ENCODE measurements at places on chromosomes 11 and 22.

DNA sequence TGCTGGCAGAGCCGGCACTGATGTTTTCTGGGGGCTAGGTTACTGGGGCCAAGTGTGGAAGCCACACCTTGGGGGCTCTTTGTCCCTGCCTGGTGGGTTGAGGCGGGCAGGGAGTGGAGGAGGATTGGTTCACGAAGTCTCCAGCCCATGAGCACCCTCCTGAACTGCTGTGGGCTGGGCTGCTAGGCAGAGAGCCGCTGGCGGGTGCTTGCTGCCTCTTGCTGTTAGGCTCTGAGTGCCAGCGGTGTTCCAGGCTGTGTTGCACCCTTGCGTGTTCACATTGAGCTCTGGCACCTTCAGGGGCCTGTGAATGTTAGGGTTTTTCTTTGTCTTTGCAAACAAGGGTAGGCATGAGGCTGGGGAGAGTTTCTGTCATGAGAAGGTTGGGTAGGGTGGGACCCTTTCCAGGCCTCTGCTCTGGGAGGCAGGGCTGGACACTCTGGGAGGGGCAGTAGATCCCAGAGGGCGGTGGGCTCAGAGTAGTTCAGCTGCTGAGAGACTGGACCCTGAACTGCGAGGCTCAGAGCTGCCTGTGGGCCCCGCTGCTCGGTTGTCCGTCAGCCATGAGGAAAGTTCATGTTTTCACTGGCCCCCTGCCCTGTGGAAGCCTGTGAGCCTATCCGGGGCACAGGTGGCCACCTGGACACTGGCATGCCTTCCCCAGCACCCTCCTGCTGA is 24.0 kb upstream of the TMEM191C start:
- DNase-seq: no peak

DNA sequence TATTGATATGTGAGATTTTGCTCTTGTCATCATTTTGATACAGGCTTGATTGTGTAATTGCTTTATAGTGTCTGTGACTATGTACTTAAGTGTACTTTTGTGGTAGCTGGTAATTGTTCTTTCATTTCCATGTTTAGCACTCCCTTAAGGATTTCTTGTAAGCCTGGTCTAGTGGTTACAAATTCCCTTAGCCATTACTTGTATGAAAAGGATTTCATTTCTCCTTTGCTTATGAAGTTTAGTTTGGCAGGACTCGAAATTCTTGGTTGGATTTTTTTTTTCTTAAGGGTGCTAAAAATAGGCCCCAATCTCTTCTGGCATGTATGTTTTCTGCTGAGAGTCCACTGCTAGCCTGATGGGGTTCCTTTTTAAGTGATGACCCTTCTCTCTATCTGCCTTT is 346.8 kb downstream of the JRKL start:
- DNase-seq: no peak

DNA sequence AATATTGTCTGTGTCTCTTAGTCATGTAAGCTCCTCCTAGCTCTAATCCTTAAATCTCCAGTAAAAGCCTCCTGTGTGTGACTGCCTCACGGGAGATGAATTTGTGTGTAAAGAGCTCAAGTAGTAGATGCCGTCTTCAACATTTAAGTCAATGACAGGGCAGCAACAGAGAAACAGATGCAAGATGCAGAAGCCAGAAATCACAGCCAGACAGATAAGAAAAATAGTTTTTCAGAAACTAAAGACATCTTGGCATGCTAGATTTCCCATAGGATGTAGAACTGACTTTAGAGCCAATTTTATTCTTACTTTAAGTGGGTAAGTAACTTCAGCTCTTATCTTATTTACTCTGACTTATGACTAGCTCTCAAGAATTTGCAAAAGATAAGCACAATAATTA is 652.8 kb downstream of the KCNA4 start:
- no peak for DNase-seq

DNA sequence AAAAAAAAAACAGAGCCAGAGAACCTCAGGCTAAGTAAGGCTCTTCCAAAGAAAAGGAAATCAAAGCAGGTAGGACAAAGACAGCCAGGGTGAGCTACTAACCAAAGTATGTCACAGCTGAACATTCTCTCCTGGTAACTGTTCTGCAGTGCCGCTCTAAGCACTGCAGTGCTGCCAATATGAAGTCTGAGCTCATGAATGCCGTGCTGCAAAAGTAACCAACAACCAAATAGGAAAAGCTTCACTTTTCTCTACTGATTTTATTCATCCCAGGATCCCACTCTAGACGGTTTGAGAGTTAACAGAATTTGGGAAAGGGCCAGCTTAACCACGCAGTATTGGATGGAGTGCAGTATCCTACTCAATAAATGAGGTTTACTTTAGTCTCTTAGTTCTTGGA is 3.5 kb downstream of the SIK3 start:
- no peak for DNase-seq

DNA sequence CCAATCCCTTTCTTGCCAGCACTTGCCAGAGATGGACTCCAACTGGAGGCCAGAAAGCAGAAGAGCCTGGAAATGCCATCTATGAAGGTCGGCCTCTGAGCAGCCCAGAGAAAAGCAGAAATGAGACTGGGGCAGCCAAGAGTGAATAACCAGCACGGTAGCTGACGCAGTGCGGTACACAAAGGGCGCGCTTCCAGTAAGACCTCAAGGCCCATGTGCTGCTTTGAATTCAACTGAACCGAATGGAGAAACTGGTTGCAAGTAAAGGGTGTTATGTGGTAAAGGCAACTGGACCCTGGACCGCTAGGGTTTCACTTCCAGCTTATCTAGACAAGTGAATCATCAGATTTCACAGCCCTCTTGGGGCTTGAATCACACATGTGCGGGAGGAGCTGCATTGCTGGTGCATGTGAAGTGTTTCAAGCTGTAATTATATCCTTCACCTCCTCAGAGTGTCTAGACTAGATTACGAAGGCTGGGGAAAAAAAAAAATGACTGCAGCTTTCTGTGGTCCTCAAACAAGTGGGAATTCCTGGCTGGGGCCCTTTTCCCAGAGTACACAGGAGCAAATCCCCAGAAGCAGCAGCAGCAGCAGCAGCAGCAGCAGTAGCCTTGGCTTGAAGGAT is 128.9 kb downstream of the CCDC34 start:
- DNase-seq: peak; percentile 97

GRCh38 chr11:66363805-66364535 is 7.6 kb downstream of the SLC29A2 start:
- DNase-seq: no peak

DNA sequence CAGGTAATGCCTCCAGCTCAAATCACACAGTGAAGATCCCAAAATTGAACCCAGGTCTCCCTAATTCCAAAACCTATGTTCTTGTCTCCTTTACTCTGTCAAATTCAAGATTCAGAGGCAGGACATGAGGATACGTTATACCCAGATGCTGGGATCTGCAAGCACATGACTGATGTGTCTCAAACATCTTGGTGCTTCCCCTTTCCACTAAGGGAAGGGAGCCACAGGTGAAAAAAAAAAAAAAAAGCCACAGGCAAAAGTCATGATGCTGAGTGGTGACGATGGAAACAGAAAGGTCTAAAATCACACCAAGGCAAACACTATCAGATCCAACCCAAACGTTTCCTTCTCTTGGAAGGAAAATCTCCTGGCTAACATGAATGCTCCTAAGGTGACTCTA is 24.0 kb downstream of the ABTB2 start:
- no peak for DNase-seq

DNA sequence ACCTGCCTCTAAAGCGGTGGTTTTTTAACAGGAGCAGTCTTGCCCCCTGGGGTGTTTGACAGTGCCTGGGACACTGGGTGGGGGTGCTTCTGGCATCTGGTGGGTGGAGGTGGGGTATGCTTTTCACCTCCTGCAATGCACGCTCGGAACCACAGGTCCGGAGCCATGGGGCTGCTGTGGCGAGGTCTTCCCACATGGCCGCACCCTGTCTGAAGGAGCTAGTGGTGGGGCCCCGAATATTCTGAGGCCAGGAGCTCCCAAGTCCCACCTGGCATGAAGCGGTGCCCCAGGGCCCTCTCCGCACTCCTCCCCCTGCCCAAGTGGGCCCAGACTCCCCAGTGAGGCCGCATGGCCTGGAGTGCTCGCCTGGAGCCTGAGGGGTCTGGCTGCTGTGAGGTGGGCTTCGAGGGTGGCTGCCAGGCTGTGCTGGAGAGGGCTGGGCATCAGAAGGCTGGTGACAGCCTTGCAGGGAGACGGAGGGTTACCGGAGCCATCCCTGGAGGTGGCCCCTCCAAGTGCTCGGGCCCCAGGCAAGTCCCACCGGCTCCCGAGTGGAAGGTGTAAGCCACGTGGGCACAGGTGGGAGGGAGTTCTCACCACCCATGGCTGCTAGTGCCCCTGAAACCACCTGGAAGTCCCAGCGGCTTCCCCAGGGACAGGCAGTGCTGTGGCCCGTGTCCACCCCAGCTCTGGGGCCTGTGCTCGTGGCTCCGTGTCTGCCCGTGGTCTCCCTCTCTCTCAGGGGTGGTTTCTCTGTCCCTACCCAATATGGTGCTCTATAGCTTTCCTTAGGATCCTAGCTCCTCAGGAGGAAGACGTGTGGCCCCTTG is 15.1 kb downstream of the TBX1 start:
- no peak for DNase-seq

- DNase-seq: no peak
These were observed 723.1 kb upstream of the KIRREL3 start for GRCh38 chr11:127723714-127724113.

DNA sequence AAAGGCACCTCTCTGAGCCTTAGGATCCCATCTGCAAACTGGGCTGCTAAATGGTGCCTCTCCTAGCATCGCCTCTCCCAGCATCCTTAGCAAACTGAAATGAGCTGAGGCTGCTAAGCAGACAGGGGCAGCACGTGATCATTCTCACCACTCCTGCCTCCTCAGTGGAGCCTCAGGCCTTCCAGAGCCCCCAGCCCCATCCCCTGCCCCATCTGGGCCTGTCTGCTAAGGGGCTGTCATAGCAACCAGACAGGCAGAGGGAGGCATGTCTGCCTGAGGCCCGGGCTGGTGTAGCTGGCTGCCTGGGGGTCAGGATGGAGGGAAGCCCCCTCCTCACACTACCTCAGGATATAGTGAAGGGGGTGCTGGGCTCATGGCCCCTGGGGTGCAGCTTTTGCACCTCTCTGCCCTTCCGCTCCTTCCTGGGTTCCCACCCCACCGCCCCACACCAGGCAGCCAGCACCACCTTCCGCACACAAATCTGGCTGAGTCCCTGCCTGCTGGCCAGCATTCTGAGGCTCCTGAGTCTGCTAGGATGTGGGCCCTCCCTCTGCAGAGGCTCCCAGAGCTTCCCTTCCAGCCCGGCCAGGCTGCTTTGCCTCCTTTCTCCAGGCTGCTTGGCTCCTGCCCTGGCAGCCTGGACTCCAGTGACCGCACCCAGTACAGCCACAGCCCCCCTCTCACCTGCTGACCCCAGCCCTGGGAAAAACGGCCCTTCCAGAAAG is 47.5 kb upstream of the TTLL12 start:
- no peak for DNase-seq

GRCh38 chr11:64778223-64778472 is 194 bp downstream of the SF1 start:
- no peak for DNase-seq

- no peak for DNase-seq
These were observed 9.0 kb downstream of the NAT10 start for GRCh38 chr11:34114471-34114870.

DNA sequence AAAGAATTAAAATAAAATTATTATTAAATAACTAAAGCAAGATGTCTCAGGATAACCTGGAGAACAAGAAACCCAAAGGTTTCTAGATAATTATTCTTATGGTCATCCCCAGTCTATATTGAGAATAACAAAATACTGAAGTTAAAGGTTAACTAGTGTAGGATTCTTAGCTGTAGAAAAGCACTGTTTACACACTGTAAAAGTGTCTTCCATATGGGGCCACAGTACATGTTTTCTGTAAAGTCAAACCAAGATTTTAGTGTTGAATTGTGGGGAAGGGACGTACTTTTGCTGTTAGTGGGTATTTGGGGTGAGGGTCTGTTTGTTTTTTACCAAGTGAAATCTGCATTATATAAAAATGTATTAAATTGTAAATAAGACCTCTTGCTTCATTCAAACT is 47.5 kb upstream of the SOX6 start:
- no peak for DNase-seq

DNA sequence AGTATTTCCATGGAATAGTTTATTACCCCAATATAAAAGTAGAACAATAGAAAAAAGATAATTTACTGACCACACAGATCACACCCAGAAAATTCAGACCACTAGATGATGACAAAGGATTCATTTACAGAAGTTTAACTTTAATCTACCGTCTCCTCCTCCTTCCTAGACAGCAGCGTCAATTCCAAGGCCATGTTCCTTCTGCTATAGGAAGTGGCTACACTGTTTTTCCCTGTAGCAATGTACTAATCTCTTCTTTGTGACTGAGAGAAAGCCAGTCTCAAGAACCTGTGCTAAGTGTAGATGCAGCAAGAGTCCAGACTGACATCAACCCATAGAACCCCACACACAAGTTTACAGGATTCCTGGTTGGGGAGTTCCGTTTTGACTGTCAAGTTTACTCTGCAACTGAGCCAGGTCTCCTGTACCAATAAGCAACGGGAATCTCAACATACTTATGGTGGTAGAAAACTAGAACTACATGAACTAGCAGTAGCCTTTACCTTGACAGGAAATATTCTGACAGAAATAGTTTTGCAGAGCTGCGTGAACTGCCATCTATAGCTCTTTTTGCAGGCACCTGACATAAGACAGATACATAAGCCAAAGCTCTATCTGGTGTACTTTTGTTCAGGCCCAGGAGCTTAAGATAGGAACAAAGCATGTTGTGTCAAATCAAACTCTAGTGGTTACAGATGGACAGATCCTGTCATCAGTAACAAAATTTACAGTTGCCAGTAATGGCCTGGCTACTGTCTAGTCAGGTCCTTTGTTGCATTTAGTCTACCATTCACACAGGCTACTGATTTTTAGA is 42.9 kb downstream of the MRTFA start:
- DNase-seq: no peak

- no peak for DNase-seq
These were observed 273.6 kb downstream of the OPCML start for GRCh38 chr11:133258751-133259150.

- no peak for DNase-seq
These were observed 13.7 kb downstream of the APBB1 start for GRCh38 chr11:6405052-6405667.

GRCh38 chr11:119912229-119912628 is 183.2 kb upstream of the NECTIN1 start:
- no peak for DNase-seq

DNA sequence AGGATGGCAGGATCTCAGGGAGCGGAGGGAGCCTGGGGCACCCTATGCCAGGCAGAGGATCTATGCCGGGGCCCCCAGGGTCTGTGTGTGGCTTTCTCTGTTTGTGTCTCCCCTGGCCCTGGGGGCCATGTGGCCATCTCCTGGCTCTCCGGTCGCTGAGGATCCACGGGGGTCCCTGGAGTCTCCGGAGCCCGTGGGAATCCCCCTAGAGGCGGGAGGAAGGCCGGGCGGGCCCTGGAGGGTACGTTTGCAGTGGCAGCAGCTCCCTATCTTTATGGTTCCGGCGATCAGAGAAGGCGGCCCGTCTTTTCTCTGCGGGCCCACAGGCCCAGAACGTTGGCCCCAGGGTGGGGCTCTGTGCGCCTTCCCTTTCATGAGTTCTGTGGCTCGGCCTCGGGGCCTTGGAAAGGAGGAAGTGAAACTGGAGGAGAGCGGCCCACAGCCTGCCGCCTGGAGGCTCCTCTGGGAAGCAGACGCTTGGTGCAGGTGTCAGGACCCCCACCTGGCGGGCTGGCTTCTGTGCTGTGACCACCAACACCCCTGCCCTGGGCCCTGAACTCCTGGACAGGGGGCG is 82.1 kb downstream of the KCNQ1 start:
- no peak for DNase-seq

GRCh38 chr11:4072668-4073285 is 21.8 kb upstream of the RRM1 start:
- DNase-seq: peak; percentile 74

- peak; percentile 69 for DNase-seq
These were observed 38.3 kb upstream of the HMGXB4 start for GRCh38 chr22:35219012-35219411.

- DNase-seq: peak; percentile 77
These were observed 7.7 kb downstream of the SLC37A2 start for GRCh38 chr11:125070699-125071254.
